Inflammatory macrophage (primary cell): ENCODE measurements at places on chromosomes 5 and 9.

DNA sequence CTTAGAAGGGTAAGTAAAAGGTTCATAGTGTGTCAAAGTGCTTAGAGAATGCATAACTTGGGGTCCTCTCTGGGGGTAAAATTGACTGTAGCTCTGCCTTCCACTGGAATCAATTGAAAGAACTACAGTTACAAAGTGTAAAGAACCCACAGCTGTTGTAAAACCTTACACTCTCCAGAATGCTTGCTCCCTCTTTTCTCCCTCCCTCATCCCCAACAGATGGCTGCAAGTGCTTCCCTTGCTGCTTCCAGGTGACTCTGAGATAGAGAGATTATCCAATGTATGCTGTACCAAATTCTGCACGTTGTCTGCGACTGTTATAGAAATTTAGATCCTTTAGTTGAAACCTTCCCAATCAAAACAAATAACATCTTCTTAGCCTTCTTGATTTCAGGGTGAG is 126.0 kb downstream of the STK32A start:
- no peak for DNase-seq

GRCh38 chr5:148855249-148856008 is 29.0 kb downstream of the ADRB2 start:
- DNase-seq: no peak

- no peak for DNase-seq
These were observed 583.6 kb downstream of the TMEM38B start for GRCh38 chr9:106277966-106278365.

DNA sequence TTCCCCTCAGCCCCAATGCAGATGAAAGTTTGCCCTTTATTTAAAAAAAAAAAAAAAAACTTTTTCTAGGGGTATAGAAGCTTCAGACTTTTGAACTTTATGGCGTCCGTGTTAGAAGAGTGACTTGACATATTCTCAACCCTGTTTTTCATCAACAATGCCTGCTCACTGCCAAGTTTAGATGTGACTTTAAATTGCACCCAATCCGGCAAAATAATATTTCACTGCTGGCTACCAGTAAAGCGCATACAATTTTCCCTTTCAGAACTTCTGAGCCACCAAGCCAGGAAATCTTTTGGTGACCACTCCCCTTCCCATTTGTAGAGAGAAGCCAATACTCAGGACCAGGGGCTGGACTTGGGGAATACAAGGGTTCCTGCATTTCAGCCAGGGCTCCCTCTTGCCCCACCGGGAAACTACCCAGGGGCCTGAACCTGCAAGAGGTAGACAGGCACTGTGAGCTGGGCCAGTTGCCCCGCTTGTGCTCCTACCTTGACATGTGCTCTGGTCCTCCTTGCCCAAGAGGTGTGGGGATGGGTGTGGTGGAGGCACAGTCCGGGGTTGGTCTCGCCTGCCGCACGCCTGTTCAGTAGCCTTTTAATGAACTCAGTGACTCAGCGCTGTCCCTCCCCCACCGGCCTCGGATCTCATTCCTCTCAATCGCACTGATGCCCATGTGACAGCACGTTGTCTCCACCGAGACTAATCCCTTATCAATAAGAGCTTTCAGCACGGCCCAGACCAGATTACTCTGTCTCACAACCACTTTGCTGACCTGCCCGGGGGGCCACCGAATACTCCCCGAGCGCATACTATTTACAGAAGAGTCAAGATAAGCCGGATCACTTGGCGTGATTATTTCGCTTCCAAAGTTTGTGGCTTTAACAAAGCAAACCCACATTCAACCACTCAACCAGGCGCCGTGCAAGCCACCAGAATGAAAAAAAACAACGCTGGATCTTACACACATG is 226.4 kb downstream of the DCP2 start:
- DNase-seq: no peak

GRCh38 chr9:96559339-96559943 is 60.2 kb downstream of the CDC14B start:
- DNase-seq: no peak

DNA sequence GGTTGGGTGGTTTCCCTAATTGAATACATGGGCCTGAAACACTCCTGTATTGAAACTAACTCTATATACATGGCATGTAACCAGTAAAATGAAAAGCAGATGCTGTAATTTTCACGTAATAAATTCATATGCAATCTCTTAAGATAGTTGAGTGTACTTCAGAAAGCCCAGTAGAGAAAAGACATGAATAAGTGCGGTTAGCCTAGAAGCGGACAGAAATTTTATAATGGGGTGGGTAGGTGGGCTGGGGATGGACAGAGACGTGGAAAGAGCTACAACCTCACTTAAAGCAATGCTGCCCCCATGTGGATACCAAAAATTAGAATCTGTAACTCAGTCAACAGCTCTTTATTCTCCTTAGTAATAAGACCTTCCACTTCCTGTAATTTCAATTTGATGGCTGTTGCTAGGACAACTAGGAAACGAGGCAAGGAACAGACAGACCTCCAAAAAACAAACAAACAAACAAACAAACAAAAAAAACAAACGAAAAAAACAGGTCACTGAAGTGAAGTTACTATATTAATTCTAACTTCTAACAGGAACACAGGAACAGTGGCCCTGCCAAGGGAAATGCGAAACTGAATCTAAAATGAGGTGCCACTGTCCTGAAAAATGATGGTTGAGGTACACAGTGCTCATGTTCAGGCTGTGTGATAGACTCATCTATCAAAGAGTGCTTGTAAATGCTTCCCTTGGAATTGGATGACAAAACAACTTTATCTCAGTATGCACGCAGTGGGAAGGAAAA is 103.4 kb upstream of the GNA14 start:
- peak; percentile 55 for DNase-seq

DNA sequence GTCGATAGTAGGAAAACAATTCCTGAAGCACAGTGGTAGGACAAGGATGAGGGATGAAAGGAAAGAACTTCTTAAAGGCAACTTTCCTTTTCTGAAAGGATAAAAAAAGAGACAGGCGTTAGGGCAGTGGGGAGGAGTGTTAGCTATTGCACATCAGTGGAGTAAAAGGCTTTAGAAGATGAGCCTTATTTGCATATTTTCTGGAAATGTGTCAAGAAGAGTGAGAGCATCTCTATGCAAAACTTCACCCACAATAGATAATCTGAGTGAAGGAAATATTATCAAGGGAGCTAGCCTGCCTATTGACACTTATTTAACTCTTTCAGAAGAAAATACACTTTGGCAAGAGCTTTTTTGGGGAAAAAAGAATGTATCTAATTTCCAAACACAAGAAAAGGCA is 151.6 kb downstream of the MACIR start:
- no peak for DNase-seq

DNA sequence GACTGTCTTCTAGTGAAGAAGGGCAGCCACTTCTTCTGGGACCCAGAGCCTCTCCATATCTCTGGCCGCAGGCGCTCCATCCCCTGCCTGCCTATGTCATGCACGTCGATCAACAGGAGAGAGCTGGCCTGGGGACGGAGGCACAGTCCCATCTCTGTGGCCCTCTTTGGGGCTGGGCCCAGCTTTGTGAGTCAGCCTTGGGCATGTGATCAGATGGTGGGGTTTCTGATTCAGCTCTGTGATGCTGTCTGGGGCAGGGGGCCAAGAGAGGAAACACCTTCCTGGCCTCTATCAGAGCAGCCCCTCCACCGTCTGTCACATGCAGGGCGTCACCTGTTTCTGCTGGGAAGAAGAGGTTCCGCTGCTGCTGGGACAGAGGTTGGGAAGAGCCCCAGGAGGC is 72.6 kb downstream of the MVB12B start:
- DNase-seq: no peak
